Activated CD4-positive, CD25-positive, alpha-beta regulatory T cell treated with anti-CD3 and anti-CD28 coated beads, Interleukin-2, amount 50 U/mL, for 24 hours (primary cell): ENCODE measurements at places on chromosomes 6 and 20.
A peak's percentile ranks its signal among the peaks of the same experiment; 100 is the strongest.

DNA sequence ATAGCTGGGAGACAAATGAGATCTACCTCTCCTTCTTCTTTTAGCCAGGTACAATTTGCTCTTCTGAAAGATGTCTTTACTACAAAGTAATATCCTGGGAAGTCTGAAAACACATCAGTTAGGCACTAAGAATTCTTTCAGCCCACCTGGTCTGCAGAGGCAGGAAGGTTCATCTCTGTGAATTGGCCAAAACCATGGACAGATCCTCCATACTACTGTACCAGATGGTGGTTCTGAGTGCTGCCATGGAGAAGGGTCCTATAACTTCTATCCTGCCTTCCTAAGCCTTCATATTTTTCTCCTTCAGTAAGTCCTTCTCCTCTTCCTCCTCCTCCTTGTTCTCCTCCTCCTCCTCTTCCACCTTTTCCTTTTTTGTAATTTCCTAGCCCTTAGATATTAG, 11.7 kb upstream of the PCSK2 start:
- ATAC-seq = no peak

GRCh38 chr20:50460115-50460607, 50.0 kb upstream of the PTPN1 start:
- no peak for ATAC-seq

DNA sequence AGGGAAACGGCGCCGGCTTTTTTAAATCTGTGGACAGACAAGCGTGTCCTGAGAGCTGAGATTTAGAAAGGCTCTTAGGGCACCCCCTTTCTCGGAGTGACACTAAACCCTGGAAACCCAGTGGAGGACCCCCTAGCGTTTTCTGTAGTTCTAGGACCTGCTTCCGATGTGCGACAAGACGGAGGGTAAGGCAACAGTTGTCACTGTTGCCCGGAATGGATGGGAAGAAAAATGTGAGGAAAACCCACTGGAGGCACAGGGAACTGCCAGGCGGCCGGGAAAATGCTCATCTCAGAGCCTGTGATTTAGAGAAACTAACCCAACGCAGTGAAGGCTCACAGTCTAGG, 551 bp upstream of the ATP5F1E start:
- peak; percentile 4 for ATAC-seq

- ATAC-seq = no peak
Measured at GRCh38 chr6:105806486-105806920, 279.6 kb upstream of the PRDM1 start.

DNA sequence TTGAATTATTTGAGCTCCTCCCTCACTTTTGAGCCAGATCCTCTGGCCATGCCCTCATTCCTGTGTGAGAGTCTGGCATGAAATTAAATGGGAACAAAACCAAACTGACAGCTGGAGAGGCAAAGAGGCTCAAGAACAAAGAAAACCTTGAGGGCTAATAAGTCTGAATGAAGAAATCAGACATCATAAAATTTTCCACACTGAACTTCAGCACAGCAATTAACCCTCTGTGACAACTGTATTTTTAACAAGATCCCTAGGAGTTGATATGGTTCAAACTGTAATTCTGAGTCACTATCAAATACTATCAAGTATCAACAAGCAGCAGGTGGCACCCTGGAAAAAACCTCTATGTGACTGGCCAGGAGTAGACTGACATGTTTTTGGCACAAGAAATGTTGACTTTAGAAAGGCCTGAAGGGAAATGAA, 109.4 kb upstream of the EMILIN3 start:
- ATAC-seq = no peak

DNA sequence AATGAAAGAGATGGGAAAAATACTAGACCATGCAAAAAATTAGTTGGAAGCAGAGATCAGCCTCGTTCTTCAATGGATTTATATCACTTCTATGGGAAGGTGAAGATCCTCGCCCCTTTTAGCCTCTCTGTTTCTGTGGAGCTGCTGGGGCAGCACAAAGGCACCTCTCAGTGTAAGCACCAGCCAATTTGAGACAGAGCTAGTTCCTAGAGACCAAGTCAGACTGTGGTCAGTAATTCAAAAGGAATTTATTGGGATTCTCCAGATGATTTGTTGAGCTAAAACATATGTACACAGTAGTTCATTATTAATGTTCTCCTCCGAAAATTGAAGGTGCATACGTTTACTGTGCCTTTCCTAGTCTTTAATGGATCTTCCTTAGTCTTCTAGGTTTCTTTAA, 42.4 kb downstream of the SCGN start:
- ATAC-seq = no peak

- peak; percentile 74 for ATAC-seq
Measured at GRCh38 chr20:324177-325044, 941 bp upstream of the SOX12 start.

GRCh38 chr20:57428324-57429158, 37.3 kb downstream of the RBM38 start:
- no peak for ATAC-seq

DNA sequence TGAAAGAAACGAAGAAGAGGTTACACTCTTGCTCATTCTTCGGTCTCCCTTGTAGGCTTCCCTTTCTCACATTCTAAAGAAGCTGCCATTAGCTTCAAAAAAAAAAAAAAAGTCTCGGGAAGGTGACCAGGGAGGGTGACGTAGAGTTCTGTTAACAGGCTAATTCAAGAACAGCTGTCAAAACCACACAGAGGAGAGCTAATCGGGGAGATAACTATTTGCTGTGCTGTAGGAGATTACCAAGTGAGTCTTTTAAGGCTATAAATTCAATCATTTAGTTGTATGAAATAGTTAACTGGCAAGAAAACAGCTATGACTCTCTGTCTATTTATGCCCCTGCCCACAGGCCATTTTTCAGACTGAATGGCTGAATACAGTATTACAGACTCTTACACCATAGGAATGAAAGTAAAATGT, 256.8 kb downstream of the SYNE1 start:
- ATAC-seq = no peak

- ATAC-seq = no peak
Measured at GRCh38 chr20:32064667-32065066, 12.6 kb downstream of the HCK start.

- ATAC-seq = no peak
Measured at GRCh38 chr6:116190550-116190949, 63.3 kb downstream of the TSPYL4 start.

DNA sequence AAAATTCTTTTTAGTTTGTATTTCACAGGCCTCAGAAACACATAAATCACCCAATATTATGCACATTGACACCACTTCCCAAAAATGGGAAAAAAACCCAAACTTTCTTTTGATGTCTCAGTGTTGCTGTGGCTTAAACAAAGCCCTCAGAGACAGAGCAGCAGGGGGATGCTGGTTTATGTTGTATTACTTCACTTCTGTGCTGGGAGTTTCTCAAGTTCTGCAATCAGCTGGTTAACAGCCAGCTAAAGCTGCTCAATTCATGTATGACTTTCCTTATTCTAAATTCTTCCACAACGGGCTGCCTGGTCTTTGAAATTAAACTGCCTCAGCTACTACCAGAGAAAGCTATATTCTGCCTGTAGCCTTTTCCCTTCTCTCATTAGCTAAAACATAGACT, 5.6 kb downstream of the FILIP1 start:
- no peak for ATAC-seq

GRCh38 chr6:30864325-30864724, 20.0 kb upstream of the DDR1 start:
- no peak for ATAC-seq

DNA sequence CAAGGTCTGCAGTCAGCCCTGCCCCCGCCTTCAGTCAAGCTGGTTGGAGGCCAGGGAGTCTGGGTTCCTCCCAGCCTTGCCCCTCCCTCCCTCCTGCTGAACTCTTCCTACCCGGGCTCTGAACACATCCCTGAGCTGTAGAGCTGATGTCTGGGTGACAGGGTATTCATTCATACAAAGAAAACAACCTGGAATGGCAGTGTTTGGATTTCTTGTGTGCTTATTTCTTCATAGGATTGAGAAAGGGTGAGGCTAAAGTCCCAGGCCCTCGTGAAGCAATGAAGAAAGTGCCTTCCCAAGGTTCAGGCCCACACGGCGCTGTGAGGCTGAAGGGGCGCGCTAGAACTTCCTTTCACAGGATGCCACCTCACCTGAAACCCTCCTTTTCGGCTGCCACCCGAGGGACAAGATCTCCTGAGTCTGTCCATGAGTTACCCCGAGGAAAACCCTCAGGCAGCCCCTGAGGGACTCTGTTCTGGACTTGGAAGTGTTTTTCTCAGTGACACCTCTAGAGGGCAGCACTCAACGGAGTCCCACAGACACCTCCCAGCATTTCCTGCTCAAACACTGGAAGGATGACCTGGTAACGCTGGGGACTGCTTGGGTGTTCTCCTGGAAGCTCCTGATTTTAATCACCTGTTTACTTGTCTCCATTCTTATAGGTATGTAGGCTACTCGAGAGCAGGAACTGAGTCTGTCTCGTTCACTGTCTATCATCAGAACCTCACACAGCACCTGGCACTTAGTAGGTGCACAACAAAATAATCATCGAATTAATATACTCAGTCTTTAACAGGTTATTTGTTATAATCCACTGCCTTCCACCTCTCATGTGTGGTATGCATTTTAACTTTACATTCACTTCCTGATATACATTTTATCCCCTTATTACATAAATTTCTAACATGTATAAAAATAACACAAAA, 11.8 kb upstream of the GSTA1 start:
- peak; percentile 69 for ATAC-seq

DNA sequence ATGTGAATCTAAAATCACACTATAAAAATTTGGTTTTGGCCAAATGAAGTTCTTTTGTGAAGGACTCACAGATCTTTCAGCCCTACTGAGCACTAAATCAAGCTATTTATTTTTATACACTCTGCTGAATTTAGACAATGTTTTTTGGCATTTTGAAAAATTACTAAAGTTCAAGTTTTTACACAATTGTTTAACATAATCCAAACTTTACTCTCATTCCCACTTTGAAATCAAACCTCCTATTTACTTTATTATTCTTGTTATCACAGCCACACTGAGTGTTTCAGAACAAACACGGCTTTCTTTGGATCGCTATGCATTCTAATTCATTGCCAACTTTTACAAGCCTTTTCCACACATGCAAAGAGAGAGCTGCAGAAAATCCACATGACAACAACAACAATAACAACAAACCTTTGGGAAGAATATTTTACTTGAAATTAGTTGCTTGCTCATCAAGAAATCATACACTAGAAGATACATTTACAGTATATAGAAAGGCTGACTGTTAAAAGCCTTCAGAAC, 49.1 kb upstream of the TMEM30A start:
- ATAC-seq = no peak

DNA sequence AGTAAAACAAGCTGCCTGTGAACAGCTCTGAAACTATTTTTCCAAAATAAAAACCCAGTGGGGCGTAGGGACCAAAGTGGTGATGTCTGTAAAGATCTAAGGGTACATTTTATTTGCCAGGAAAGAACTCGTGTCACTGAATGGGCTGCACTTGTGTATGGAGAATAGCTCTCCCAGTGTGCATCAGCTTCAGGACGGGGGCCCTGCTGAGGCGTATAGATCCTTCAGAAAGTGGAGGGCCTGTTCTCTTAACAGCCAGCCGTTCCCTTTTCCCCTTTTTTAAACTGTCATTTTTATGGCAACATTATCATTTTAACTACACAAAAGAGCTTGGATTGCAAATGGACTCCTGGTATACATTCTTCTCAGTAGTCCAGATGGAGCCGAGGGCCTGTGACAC, 137.3 kb downstream of the TMEM242 start:
- ATAC-seq = no peak

DNA sequence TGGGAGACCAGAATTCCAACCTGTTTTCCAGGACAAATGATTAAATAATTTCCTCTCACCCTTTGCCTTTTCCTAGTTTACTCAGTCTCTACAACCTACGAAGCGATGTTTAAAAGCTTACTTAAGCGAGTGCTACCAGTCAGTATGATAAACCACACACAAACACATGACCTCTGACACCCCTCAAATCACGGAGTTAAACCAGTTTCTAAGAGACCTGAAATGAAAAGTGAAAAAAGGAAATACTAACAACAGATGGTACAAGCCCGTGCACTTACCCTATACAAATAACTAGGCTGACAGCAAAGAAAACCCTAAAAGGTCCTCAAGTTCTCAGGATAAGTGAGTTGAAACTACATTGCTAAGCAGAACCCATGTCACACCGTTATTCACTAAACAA, 7.7 kb downstream of the TNFRSF21 start:
- ATAC-seq = no peak

GRCh38 chr6:112029045-112029822, 24.7 kb upstream of the CCN6 start:
- ATAC-seq = no peak

GRCh38 chr20:37194621-37195417, 15.5 kb upstream of the MROH8 start:
- ATAC-seq = no peak

GRCh38 chr6:81031416-81031815, 721.1 kb downstream of the TENT5A start:
- ATAC-seq = no peak

GRCh38 chr20:45781391-45781931, 10.2 kb downstream of the WFDC3 start:
- no peak for ATAC-seq

GRCh38 chr6:18359237-18359885, 27.8 kb upstream of the RNF144B start:
- ATAC-seq = no peak

- ATAC-seq = no peak
Measured at GRCh38 chr6:126064748-126065401, 78.5 kb downstream of the TRMT11 start.

DNA sequence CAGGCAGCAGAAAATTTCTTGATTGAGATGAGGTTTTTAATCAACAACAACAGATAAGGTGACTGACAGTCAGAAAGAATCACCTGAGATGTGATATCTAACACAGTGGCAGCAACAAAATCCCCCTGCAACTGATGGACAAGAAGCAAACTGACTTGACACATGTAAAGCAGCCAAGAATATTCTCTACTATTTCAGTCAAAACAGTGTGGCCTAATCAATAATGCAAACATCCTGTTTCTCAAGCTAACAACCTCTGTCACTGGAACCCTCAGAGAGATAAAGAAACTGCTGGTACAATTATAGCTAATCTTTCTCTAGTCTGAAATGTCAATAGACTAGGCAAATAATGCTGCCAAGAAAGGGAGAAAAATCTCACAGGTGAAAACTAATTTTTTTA, 4.6 kb upstream of the CGA start:
- ATAC-seq = no peak

DNA sequence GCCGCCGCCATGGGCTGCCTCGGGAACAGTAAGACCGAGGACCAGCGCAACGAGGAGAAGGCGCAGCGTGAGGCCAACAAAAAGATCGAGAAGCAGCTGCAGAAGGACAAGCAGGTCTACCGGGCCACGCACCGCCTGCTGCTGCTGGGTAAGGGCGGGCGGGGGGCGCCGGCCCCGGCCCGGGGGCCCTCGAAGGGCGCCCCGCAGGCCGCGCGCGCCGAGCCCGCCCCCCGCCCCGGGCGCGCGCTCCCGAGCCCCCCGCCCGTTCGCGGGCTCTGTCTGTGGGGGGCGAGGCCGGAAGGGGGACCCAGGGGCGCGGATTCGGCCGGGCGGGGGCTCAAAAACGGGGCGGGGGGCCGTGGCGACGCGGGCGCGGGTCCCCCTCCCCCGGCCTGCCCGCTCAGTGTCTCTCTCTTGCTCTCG, 39.2 kb downstream of the GNAS start:
- ATAC-seq = peak; percentile 0
